ENCODE measurements at places on chromosomes 2 and 18.

DNA sequence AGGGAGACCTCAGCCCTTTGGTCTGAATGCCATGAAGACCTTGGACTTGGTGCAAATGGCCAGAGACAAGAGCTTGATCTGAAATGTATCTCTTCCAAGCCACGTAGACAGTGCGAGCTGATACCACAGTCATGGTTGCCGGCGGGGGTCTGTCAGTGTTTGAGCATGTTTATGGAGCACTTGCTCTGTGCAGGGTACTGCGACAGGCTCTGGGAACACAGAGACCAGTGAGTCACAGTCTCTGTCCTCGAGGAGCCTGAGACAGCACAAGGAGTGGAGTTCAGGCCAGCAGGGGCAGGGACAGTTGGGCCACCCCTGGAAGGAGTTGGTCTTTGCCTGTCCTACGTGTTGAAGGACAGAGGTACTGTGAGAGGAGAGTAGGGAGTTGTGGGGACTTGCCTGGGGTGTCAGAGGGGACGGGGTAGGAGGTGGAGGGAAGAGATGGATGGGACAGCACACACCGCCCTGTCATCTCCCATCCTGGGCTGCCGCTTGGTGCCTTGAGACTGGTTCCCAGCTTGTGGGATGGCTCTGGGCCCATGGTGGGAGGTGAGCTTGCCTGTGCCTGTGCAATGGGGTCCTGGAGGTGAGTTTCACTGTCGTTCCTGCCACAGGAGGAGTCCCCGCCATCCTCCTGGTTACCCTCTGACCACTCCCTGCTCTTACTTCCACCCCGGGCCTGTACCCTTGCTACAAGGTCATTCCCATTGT, 39.5 kb downstream of the ATP6V1C2 start:
- DNase-seq: no peak

- no peak for DNase-seq
Measured at GRCh38 chr2:68588589-68588988, 54.8 kb upstream of the PROKR1 start.

GRCh38 chr2:30758191-30758651, 49.0 kb downstream of the CAPN13 start:
- DNase-seq: no peak

GRCh38 chr2:27838502-27838901, 51.7 kb downstream of the RBKS start:
- DNase-seq: no peak

DNA sequence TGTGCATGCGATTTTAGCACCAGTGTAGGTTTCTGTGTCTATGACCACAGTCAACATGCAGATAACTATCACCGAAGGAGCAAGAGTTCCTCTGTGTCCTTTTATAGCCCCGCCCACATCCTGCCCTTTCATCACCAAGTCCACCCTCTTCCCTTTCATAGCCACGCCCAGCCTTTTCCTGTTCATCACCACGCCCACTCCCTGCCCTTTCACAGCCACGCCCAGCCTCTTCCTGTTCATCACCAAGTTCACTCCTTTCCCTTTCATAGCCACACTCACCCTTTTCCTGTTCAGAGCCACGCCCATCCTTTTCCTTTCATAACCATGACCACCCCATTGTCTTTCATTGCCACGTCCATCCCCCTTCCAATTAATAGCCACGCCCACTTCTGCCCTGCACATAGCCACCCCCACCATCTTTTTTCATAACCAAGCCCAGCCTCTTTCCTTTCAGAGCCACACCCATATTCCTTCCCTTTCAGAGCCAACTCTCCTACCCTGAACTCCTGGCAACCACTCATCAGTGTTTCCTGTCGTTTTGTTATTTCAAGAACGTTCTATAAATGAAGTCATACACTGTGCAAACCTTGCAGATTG, 273.9 kb downstream of the MYT1L start:
- DNase-seq: peak; percentile 58

DNA sequence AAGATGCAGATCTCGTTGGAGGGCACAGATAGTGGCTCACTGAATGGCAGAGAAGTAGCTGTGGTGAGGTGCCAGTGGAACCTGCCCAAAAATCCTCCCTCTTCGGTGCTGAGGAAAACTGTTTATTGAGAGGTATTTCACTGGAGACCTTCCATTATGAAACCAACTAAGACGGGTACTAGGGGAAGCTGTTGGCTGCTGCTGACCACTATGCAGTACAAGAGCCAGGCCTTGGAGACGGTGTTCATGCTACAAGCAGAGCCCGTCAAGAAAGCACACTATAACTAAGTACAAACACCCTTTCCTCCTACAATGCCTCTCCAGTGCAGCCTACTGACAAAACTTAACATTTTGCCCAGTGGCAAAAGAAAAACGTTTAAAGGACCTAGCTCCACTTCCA, 4.6 kb downstream of the ARL5A start:
- DNase-seq: no peak

- no peak for DNase-seq
Measured at GRCh38 chr2:159712929-159713420, 669 bp downstream of the MARCHF7 start.

DNA sequence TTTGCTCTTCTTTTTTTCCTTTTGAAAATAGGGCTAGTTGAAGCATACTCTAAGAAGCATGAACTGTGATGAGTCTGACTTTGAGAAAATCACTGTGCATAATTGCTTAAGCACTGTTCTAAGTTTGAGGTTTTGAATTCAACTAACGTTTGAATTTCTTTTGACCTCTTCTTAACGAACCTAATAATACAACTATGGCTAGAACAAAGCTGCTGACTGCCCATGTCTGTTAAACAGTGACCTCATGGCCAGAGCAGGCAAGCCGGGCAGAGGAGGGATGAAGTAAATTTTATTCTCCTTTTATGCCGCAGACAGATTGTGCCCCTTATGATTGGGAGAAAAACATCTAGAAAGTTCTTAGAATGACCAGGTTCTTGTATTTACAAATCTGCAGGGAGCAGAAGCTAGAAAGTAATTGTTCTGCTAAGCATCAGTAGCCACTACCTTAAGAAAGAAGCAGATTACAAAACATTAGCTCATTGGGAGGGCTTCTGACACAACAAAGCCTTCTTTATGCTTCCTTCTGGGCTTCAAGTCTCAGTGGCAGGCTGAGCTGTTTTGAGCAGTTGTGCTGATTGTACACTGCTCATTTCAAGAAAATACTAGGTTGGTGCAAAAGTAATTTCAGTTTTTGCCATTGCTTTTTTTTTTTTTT, 97.8 kb upstream of the RASGRP3 start:
- DNase-seq: no peak
